GDM1 (cell line): ENCODE measurements at places on chromosomes 12 and 14.

- DNase-seq = no peak
Measured at GRCh38 chr12:15956413-15957185, 45.5 kb downstream of the DERA start.

DNA sequence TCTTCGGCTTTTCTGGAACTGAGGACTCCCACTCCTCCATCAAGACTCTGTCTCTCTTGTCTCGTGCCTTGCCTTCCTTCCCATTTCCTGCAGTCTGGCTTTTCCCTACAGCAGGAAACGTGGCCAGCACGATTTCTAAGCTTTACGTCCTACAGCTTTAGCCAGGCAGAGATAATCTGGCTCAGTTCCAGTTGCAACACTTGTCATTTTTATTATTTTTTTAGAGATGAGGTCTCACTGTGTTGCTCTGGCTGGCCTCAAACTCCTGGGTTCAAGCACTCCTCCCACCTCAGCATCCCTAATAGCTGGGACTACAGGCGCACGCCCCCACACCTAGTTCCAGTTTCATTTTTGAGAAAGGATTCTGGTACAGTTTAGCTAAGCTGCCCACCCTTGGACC lies 19.9 kb downstream of the CALM1 start:
- DNase-seq = no peak

DNA sequence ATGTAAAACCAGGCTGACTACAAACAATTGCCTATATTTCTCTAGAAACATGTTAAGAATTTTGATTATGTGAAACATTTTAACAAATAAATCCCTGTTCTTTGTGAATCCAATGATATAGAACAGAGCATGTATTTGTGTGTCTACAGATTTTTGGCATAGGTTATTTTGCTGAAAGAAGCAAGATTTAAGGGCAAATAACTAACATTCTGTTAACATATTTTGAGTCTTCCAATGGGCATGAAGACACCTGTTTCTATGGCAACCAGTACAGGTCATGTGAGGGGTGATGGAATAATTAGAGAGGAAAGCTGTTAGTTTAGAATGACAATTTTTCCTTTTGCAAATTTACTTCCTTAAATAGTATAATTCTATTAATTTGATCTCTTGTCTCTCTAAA lies 8.8 kb downstream of the ART4 start:
- no peak for DNase-seq

DNA sequence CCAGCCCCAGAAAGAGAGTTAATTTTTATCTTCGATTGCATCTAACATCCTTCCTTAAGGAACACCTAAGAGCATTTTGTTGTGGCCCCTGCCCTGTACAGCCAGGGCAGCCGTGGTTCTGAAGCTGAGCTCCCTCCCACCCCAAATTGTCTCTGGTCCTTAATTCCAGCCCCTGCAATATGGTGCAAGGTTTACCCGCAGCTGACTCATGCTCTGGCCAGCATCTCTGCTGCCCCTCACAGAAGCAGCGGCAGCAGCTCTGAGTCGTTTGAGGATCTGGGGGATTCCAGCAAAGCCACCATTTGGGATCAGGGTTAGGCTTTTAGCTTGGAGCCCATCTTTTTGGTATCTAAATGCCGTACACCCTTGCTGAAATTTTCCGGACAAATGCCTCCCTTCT lies 3.3 kb downstream of the DLK1 start:
- DNase-seq = no peak

DNA sequence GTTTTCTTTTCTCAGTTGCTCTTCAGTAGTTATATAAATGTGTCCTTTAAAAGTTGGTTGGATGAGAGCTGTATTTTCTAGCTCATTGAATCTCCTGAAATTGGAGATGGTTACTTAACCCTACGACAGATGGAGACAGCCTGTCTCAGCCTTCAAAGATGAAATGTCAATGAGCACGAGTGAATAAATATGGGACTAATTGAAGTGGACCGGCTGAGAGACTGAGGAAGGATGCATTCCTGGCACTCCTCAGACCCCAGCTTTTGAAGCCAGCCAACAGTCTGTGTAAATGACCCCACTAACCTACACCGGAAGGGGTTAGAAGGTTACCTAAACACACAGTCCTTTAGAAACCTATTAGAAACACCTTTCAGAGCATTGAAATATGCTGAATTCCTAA lies 46.6 kb downstream of the PDZRN4 start:
- no peak for DNase-seq

DNA sequence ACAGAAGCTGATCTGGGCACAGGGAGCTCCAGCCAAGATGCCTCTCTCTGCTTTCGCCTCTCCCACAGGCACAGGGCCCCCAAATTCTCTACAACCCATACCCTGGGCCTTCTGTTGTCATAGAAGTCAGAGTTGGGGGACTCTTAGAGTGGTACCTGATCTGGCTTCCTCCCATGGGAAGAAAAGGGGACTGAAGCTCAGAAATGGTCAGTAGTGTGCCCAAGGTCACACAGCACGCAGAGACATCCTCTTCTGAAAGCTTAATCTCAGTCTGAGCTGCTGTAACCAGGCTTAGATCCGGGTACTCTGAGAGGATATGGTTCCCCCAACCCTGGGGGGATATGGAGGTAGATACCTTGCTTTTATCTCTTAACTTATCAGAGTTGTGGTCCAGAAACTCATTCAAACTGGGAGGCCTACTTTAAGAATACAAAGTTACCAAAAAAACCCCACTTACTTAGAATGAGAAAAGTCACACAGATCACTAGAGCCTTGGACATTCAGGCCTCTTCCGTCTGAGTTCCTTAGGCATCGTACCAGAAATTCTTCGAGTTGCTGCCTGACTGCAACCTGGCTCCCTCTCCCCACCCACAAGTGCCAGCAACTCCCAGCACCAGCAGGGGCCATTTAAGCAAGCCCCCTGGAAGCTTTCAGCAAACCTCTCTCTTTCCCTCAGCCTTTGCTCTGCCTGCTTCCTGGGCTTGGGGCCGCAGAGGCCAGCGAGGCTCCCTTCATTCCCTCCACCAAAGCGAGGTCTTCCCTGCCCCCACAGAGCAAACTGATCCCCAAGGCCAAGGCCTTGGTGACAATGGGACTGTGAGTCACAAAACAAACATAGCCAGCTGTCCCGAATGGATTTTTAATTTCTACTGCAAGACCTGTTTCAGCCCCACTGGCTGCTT lies 13.9 kb downstream of the KRT7 start:
- no peak for DNase-seq
